Left lung (tissue), 14 donors: ENCODE measurements at places on chromosomes 5 and 9. TPM values are rescaled to one million over a fixed set of nuclear protein-coding genes. Genes with fewer than 3 reads are reported as not detected.

Gene SLC36A2
- 0.09 TPM for polyA plus RNA-seq

Gene C6
- 3.1 TPM for polyA plus RNA-seq

Gene ACSL6
- polyA plus RNA-seq = 1.3 TPM

Gene FAM78A
- polyA plus RNA-seq = 7.2 TPM

Gene SHB
- 16.1 TPM for polyA plus RNA-seq

Gene TMEM215
- polyA plus RNA-seq = not detected

Gene LECT2
- 1.3 TPM for polyA plus RNA-seq

Gene LCN15
- polyA plus RNA-seq = 0.07 TPM

Gene CER1
- polyA plus RNA-seq = 0.22 TPM

Gene PCDHA13
- polyA plus RNA-seq = 0.15 TPM

Gene ZNF454
- 7.7 TPM for polyA plus RNA-seq

Gene JAKMIP2
- polyA plus RNA-seq = 6.3 TPM

Gene RRAGA
- 92.6 TPM for polyA plus RNA-seq

Gene CCNI2
- polyA plus RNA-seq = 0.98 TPM

Gene FOXD4L5
- polyA plus RNA-seq = 0.24 TPM

Gene SGCD
- polyA plus RNA-seq = 12.7 TPM

Gene LCN10
- not detected for polyA plus RNA-seq

Gene SH3TC2
- polyA plus RNA-seq = 2.0 TPM

Gene OMD
- polyA plus RNA-seq = 0.76 TPM

Gene ADRB2
- polyA plus RNA-seq = 1.5 TPM

Gene TMEM174
- polyA plus RNA-seq = not detected

Gene FGF10
- 44.5 TPM for polyA plus RNA-seq

Gene UGT3A2
- 0.24 TPM for polyA plus RNA-seq

Gene HBEGF
- polyA plus RNA-seq = 6.9 TPM

Gene UAP1L1
- polyA plus RNA-seq = 7.4 TPM

Gene BTNL8
- 0.48 TPM for polyA plus RNA-seq

Gene CCDC171
- polyA plus RNA-seq = 10.0 TPM

Gene C9orf50
- polyA plus RNA-seq = 0.49 TPM

Gene HSD17B4
- 195 TPM for polyA plus RNA-seq

Gene GABBR2
- polyA plus RNA-seq = 0.66 TPM

Gene RASEF
- polyA plus RNA-seq = 6.6 TPM

Gene TNFSF15
- 13.1 TPM for polyA plus RNA-seq

Gene SOX30
- 0.31 TPM for polyA plus RNA-seq

Gene ANKRD55
- 0.67 TPM for polyA plus RNA-seq

Gene IL7R
- 7.9 TPM for polyA plus RNA-seq

Gene POLE3
- polyA plus RNA-seq = 63.6 TPM

Gene PCDHB9
- polyA plus RNA-seq = 4.6 TPM

Gene SLC23A1
- 0.70 TPM for polyA plus RNA-seq
